Astrocyte of the spinal cord (primary cell): ENCODE measurements at places on chromosomes 3 and 15.

- peak; percentile 59 for DNase-seq
These were observed 680.7 kb upstream of the GRM7 start for GRCh38 chr3:6180171-6180570.

DNA sequence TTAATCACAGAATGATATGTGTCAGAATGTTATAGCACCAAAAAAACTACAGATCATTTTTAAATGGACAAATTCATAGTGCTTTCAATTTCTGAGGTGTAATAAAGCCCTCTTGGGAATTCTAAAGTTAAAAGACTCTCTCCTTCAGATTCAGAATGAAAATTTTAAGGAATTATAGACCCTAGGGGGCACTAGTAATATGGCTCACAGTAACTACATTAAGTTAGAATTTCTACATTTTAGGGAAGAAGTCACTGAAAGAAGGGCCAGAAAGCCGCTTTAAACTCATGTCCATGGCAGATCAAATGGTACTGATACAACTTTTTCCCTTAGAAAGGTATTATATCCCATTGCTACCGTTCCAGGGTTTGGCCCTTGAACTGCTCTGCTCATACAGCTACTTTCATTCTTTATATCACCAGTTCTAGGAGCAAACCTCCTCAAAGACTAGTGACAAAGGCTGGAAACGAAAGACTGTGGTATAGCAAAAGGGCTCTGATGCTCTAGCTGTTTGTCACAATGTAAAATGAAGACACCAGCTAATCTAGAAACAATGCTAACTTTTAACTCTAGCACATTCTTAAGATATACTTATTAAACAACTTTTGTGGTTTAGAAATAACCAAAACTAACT is 18.1 kb downstream of the DAZL start:
- no peak for DNase-seq

GRCh38 chr3:168249550-168250414 is 154.1 kb upstream of the GOLIM4 start:
- peak; percentile 79 for DNase-seq

DNA sequence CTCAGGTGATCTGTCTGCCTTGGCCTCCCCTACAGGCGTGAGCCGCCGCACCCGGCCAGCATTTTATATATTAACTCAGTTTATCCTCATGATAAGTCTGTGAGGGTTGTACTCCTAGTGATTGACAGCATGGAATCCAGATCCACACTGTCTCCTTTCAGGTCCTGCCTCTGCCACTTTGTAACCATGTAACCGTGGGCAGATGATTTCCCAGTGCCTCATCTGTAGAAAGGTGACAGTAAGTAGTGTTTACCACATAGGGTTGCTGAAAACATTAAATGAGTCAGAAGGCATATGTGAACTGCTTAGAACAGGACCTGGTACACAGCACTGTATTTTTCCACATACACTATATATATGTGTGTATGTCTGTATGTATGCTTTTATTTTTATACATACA is 2.4 kb downstream of the FYTTD1 start:
- DNase-seq: no peak

- no peak for DNase-seq
These were observed 168.1 kb downstream of the NSMCE3 start for GRCh38 chr15:29101491-29101890.
